SHP77 treated with DMSO at 0.1 percent for 48 hours (cell line): ENCODE measurements at places on chromosomes 13 and 19.

GRCh38 chr13:93872376-93872775 lies 607.1 kb downstream of the DCT start:
- no peak for DNase-seq

GRCh38 chr13:78476910-78477309 lies 126.4 kb downstream of the POU4F1 start:
- DNase-seq = no peak

GRCh38 chr13:35927567-35928021 lies 203.6 kb downstream of the DCLK1 start:
- no peak for DNase-seq

DNA sequence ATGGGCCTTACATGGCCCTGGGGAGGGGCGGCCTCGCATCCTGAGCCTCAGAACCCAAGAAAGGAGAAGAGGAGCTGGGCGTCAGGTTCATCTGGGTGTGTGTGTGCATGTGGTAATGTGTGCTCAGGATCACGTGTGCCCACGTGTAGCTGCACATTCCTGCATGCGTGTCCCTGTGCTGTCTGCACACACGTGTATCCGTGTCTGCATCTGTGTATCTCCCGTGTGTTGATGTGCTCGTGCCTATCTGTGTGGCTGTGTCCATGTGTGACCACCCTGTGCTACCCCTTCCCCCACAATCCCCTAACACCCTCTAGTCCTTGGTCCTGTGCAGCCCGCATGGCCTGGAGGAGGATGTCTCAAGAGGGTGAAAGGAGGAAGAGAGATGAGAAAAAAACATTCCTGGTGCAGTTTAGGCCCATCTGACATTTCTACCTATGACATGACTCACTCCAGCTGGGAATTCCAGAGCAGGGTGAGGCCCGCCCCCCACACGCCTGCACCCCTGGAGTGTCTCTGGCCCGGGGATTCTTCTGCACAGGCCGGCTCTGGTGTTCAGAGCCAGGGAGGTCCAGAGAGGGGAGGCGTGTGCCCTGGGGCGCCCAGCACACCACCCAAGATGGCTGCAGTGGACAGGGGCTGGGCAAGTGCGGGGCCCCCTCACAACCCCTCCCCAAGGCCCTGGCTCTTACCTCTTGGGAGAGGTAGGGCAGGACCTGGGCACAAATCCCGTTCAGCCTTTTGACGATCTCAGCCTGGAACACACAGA lies 7.1 kb downstream of the TLE5 start:
- no peak for DNase-seq

DNA sequence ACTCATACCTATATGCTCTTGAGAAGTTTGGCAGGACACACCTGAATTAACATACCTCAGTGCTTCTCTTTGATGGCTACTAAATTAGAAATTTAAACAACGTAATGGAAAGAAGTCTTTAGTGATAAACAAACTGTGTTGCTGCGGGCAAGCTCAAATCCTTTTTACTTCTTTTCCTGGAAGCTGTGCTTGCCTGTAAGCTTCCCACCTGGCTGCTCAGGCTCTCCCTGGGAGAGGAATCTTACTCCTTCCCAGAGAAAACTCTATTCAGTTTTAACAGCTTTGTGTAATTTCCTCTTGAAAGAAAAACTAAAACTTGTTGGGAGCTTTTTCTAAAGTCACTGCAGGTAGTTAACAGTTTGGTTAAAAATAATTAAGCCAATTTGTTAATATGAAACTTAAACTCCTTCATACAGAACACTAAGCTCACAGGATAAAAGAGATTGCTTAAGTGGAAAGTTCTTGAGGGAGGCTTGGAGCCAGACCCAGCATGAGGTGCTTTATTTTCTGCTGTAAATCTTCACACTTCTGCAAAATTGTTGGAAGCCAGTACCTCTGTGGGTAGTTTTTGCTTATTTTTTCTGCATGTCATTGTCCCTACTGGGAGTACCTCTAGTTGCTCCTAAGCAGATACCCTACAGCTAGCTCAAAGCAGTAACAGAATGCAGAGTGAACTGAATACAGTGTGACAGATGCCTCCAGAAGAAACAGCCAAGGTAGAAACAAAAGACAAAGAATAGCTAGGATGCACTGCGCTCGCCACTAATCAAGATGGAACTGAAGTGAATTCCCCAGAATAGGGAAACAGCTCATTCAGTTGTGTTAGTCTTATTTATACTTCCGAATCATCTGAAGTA lies 1253.0 kb downstream of the PCDH17 start:
- DNase-seq = no peak

- DNase-seq = no peak
These were observed 59.1 kb downstream of the DOCK9 start for GRCh38 chr13:98918771-98919170.

DNA sequence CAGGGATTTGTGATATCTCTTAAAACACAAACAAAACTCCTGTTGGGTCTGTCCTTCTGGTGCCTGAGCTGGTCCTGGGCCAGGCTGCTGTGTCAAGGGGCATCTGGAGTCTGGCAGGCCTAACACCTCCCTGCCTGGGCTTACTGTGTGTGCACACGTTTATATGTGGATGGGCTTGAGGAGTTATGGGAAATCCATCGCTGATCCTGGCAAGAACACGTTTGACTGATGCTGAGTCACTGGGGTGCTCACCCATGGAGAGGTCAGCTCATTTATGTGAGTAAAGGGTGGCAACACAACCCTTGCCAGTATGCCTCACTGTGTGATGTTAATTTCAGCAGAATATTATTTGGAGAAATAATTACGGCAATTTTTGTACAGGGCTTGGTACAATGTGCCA lies 44.5 kb upstream of the PCDH8 start:
- no peak for DNase-seq

GRCh38 chr13:49821216-49822009 lies 28.9 kb upstream of the KPNA3 start:
- DNase-seq = no peak

DNA sequence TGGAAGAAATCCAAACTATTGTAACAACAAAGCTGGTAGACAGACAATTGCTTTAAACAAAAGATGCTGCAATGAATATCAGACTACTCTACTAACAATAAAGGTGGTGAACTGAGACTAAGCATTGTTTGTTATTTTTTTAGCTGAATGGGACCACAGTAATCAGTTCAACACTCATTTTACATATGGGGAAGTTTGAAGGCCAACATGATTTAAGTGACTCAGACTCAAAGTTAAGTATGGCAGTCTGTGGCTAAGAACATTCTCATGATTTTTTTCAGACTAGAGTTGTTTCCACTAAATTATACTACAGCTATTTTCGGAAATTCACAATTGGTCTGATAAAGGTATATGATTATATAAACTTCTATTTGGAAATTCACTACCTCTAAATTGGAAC lies 10.4 kb downstream of the EXOSC8 start:
- DNase-seq = no peak

DNA sequence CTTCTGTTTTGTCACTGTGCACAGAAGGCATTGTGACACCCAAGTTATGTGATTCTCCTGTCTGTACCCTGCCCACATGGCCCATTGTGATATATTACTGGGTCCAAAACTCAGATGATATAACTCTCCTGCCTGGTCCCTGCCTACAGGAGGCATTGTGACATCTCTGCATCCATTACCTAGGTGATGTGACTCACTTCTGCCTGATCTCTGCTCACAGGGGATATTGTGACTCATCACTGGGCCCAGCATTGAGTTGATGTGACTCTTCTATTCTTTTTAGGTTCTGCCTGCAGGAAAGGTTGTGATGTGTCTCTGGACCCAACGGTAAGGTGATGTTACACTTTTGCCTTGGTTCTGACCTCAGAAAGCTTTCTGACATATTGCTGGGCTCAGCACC lies 67.9 kb upstream of the ZNF724 start:
- no peak for DNase-seq

DNA sequence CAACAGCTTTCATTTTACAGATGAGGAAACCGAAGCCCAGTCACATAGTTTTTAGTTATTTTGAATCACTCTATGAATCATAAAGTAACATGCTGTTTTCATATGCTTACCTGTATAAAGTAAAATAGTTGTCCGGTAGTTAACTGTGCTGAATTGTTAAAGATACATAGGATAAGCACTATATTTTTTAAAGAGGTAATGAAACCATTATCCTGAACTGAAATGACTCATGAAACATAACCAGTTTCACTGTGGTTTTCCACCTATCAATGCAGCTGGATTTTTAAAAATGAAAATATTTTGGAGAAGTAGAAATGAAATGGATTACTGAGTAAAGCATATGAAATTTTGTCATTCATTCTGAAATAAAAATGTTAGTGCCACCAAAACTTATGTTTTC lies 655.0 kb downstream of the OLFM4 start:
- DNase-seq = no peak

DNA sequence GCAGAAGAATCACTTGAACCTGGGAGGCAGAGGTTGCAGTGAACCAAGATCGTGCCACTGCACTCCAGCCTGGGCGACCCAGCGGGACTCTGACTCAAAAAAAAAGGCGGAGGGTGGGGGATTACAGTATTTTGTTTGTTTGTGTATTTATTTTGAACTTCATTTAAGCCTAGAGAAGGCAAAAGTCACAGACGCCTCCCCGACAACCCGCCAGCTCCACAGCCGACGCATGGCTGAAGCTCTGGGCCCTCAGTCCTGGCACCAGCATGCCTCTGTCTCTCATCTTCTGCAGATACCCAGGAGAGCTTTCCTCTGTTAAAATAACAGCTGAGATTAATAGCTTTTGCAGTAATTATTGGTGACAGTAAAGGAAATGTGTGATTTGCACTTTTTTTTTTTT lies 17.2 kb upstream of the PDCD5 start:
- no peak for DNase-seq

DNA sequence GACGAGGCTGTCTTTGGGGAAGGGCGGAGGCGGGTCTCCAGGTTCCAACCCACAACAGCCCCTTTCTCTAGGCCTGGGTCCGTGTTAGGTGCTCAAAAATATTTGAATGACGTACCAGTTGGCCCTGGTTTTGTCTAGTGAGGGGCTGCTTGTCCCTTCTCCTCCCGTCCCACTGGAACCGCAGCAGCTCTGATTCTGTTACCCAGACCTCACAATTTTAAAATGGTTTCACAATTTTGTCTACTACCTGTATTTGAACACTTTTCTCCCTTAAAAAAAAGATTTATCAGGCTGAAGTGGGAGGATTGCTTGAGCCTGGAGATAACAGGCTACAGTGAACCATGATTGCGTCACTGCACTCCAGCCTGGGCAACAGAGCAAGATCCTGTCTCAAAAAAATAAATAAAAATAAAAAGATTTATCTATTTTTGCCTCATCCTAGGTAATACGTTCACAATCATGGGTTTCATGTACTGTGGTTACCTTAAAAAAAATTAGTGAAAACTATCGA lies 1.3 kb upstream of the IRF2BP1 start:
- DNase-seq = no peak

GRCh38 chr19:16371540-16371986 lies 46.9 kb downstream of the KLF2 start:
- DNase-seq = no peak

DNA sequence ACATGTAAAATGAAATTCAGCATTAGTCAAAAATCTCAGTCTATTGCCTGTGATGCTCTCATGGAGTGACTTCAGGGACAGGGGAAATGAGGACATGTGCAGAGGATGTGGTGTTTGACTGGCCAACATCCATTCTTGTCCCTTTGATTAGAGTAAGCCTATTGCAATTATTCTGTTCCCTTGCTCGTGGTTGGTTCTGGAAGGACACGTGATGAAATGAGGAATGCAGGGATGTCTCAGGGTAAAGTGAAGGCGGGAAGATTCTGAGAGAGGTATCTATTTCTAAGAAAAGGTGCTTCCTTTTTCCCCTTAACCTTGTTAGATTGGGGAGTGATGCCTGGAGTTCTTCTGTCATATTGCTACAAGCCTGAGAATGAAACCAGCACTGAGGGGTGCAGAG lies 37.1 kb upstream of the CNMD start:
- DNase-seq = no peak

DNA sequence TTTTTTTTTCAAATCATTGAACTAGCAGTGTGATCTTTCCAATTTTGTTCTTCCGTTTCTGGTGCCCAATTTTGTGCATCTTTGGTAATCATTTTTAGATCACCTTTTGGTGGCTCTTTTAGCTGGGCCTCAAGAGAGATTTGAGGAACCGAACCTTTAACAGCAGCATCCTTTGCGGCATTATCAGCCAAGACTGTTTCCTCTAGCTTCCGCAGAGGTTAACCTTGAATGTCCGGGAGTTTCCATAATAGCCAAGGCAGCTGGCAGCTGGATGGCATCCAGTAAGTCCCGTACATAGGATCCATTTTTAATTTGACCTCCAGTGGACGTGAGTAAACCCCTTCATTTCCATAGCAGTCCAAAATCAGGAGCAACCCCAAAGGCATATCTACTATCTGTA lies 9.6 kb downstream of the IRGC start:
- no peak for DNase-seq

DNA sequence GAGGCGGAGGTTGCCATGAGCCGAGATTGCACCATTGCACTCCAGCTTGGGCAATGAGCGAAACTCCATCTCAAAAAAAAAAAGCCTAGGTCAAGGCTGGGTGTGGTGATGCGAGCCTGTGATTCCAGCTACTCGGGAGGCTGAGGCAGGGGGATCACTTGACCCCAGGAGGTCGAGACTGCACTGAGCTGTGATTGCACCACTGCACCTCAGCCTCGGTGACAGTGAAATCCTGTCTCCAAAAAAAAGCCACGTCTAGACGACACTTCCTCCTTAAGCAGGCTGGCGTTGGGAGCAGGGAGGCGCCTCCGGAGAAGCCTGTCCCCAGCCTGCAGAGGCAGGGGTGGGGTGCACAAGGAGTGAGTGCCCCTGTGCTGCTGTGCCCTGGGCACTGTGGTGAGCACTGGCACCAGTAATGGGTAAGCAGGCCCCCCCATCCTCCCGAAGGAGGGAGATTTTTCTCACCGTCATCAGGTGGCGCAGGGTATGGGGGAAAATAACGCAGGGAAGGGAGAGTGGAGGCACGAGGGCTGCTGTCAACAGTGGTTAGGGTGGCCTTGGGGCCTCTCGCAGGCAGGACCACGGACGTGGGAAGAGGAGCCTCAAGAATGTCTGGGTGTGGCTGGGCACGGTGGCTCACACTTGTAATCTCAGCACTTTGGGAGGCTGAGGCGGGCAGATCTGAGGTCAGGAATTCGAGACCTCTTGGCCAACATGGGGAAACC lies 706 bp downstream of the P2RY11 start:
- DNase-seq = no peak

GRCh38 chr19:5032101-5032967 lies 63.4 kb downstream of the KDM4B start:
- no peak for DNase-seq

- peak; percentile 75 for DNase-seq
These were observed 8.6 kb downstream of the LTBP4 start for GRCh38 chr19:40609561-40610395.

- no peak for DNase-seq
These were observed 58.2 kb upstream of the XPO4 start for GRCh38 chr13:20960663-20961309.

GRCh38 chr19:16618248-16618647 lies 9.8 kb downstream of the MED26 start:
- DNase-seq = no peak

DNA sequence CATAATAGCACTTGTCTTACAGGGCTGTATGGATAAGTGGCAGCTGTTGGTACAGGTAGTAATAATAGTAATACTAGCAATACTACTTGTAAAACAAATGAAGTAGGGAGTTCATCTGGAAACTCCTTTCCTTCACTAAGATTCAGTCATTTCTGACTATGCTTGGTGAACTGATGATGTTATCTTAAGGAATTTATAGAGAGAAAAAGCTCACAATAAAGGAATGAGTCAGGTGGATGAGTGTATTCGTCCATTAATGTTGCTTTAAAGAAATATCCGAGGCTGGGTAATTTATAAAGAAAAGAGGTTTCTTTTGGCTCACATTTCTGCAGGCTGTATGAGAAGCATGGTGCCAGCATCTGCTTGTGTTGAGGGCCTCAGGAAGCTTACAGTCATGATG lies 477.3 kb downstream of the KLF12 start:
- no peak for DNase-seq
